ENCODE measurements at places on chromosomes 11 and 22.

DNA sequence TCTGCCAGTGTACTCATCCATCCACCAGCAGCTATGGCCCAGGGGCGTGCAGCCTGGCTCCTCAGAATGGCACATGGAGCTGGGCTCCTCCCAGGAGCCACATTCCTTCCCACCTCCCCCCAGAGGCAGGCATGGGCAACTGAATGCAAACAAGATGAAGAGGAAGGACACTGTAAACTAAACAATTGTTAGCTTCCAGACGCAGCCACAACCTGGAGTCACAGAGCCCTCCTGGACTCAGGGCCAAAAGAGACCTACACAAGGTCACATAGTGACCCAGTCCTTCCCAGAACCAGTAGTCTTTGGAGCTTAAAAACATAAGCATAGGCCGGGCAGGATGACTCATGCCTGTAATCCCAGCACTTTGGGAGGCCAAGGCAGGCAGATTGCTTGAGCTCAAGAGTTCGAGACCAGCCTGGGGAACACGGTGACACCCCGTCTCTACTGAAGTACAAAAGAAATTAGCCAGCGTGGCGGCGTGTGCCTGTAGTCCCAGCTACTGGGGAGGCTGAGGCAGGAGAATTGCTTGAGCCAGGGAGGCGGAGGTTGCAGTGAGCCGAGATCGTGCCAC is 30.7 kb upstream of the CLDN5 start:
- peak; percentile 18 for DNase-seq

DNA sequence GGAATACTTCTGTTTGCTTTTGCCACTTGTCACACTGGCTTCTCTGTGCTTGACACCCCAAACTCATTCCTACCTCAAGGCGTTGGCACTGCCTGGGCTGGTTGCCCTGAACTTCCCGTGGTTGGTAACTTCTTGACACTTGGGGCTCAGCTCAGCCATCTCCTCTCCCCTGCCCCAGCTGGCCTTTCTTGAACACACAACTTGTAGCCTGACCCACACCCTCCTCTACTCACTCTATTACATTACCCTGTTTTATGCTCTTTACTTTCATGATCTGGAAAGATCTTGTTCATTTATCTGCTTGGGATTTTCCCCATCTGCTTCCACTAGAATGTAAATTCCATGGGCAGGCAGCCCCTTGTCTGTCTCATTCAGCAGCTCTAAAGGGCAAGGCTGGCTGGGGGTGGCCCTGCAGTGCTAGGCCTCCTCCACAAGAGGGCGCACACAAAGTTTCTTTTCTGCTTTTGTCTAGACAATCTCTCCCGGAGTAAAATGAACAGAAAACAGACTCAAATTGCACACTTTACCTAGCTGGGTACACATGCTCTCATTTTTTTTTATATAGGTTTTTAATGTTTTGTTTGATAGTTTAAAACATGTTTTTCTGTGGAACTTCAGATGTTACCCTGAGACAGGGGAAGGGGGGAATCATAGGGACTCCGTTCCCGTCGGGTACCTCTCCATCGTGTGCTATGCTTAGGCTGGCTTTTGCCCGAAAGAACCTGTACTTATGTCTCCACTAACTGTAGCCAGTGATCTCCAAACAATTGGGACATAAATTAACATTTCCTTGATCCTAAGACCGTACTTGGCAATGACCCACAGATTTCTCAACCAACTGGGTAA is 16.4 kb upstream of the MRGPRX2 start:
- DNase-seq, result peak; percentile 49

DNA sequence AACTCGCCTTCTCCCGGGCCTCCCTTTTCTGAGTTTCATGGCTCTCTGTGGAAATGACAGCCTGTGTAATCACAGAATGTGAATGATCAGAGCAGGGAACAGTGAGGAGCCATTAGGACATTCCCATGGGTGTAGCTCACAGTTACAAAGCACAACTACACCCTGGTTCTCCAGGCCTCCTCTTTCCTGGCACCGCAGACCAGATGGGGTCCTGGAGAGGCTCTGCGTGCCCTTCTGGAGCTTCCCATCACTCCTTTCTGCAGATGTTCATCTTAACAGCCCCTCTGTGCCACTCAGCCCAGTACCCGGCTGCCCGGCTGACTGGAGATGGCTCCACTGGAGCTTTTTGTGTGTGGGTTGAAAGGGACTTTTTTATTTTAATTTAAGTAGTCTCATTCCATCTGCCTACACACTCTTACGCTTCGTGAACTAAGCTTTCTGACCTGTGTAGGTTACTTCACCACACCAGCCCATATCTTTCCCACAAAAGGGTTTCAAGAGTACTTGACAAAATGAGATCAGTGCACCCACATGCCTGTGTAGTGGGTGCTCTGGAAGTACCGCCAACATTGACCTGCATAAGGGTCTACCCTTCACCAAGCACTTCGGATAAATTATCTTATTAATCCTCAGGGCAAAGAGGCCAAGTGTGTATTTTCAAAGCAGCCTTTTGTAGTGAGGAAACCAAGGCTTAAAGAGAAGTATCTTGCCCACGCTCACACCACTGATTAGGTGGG is 29.8 kb downstream of the SREBF2 start:
- no peak for DNase-seq

GRCh38 chr11:114413958-114414357 is 13.5 kb downstream of the RBM7 start:
- DNase-seq, result no peak

DNA sequence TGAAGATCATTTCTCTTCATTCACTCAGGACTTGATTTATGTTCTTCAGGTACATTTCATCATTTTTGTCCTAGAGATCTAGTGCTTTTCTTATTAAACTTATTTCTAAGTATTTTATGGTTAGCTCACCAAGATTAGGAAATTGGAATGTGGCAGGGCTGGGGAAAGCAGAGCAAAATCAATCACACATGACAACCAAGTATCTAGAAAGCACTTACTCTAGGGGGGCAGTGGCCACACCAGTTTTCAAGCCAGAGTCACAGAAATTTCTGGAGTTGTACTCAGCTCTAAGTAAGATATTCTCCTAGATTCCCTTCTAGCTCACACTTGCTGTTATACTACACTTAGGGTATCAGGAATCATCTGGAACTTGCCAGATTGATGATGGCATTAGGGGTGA is 33.3 kb upstream of the MYEOV start:
- DNase-seq, result no peak

DNA sequence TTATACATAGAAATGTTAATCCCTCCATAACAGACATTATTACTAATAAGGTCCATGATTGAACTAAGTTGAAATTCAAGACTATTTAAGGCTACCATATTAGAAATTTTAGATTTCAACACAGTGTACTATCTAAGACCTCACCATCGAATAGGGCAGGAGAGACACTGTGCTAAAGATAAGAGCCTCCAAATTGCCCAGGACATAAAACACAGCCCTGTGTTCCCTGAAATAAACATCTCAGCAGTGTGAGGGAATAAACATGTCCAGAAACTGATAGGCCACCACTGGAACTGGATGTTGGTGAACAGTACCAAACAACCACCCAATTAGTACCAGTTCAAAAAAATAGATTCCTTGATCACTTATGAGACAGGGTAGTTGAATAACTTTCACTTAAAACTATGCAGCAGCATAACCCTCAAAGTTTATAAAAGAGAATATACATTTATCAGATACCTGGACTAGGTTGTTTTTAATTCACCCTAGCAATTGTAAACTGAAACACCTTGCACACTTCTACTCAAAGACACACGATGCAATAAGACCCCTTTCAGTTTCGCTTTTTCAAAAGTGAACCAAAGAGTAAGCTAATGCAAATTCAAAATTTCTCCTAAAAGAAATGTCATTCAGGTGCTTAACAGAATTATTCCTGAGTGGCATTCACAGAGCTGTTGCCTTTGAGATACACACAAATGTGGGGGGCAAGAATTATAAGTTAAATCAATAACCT is 34.3 kb downstream of the USP28 start:
- DNase-seq, result no peak

GRCh38 chr11:74380746-74381439 is 17.3 kb downstream of the PGM2L1 start:
- DNase-seq, result no peak

GRCh38 chr11:100010393-100010792 is 676.7 kb upstream of the ARHGAP42 start:
- DNase-seq, result no peak

- DNase-seq, result peak; percentile 14
Observed at GRCh38 chr11:71519546-71519945, 7.5 kb upstream of the KRTAP5-7 start.

DNA sequence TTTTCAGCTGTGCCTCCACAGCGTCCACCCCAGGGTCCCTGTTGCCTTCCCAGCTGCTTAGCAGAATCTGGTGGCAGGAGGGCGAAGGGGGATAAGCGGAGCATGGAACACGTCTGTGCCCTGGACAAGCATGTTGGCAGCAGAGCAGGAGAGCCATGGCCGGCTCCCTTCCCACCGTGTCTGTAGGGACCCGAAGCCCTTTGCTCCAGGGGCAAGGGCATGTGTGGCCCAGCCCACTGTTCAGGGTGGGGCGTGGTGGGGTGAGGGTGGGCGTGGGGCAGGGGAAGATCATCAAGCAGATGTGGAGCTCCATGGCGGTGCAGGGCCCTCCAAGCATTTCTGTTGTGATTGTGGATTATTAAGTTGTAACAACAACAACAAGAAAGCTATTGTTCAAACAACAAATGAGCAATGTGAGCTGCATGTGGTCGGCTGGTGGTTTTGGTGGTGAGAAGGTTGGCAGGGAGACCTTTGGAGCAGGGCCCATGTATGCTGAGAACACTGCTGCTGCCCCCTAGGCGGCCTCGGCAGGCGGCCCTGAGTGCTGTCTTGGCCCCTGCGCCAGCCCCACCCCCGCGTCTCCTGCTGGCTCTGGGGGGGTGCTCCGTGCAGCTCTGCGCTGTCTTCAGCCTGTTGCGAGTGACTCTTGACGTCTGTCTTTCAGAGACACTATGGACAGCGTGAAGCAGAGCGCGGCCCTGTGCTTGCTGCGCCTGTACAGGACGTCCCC is 50.9 kb downstream of the AP2A2 start:
- no peak for DNase-seq

- DNase-seq, result no peak
Observed at GRCh38 chr11:114027926-114028325, 31.6 kb upstream of the ZBTB16 start.

DNA sequence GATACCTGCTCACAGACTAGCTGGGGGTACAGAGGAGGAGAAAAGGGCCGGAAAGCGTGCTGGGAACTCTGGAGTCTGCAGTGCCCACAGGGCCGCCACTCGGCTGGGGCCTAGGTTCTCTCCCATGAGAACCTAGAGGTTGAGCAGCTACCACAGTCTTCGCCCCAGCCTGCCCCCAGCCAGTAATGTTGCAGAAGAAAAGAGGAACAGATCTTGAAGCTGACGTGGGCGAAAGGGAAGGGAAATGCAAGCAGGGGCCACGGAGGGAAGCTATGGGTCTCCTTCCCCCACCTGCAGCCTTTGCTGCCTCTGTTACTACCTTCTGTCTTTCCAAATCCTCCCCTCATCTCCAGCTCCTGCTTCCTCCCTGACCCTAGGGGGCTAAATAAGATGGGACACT is 28.8 kb upstream of the P2RY2 start:
- DNase-seq, result no peak

- DNase-seq, result no peak
Observed at GRCh38 chr11:59730896-59731565, 17.4 kb upstream of the OR10V1 start.

DNA sequence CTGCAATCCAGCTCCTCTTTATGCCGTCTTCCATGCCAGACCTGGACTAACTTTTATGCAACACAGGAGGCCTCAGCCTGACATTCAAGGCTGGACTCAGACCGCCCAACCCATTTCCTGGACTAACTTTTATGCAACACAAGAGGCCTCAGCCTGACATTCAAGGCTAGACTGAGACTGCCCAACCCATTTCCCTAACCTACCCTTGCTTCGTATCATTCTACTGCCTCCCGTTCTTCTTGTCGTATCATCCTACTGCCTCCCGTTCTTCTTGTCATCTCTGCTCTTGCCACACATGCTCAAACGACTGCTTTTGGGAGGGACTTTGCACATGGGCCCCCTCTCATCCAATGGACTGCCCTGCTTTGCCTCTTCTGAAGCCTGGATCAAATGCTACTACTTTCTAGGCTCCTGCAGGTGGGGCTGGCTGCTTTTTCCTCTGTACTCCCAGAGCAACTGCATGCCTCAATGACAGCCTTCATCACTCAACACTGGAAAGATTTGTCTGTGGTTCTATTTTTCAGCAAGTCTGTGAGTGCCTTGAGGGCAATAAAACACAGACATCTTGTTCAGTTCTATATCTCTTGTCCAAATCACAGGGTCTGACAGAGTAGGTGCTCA is 7.8 kb downstream of the TBC1D10A start:
- DNase-seq, result no peak

GRCh38 chr22:39574779-39575551 is 4.4 kb downstream of the CACNA1I start:
- DNase-seq, result no peak

GRCh38 chr22:21094911-21095772 is 49.4 kb downstream of the LRRC74B start:
- DNase-seq, result no peak

GRCh38 chr22:37896181-37896592 is 9.9 kb upstream of the MICALL1 start:
- DNase-seq, result no peak

DNA sequence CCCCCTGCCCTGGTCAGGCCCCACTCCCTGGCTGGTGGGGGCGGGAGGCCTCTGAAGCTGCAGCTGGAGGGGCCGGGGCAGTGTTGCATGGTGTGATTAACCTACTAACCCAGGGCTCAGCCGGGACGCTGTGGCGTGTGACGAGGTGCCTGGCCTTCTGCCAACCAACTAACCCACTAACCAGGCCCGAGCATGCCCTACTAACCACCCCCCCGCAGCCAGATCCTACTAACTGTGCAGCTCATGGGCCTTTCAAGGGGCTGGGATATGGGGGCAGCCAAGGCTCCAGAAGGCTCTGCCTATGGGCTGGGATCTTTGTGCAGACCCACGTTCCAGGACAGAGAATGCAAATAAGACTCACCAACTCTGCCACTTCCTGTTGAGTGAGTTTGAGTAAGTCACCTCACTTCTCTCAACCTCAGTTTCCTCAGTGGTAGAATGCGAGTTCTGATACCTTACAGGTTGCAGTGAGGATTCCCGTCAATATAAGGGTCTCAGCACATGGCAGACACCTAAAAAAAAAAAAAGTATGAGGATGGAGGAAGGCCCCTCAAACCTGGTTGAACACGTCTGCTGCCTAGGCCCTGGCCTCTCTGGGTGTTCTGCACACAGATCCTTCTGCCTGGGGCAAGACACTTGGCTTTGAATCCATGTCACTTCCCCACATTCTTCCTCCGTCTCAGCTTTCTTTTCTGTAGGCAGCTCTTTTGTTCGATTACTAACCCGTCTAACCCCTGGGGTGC is 14.1 kb downstream of the MIAT start:
- no peak for DNase-seq

DNA sequence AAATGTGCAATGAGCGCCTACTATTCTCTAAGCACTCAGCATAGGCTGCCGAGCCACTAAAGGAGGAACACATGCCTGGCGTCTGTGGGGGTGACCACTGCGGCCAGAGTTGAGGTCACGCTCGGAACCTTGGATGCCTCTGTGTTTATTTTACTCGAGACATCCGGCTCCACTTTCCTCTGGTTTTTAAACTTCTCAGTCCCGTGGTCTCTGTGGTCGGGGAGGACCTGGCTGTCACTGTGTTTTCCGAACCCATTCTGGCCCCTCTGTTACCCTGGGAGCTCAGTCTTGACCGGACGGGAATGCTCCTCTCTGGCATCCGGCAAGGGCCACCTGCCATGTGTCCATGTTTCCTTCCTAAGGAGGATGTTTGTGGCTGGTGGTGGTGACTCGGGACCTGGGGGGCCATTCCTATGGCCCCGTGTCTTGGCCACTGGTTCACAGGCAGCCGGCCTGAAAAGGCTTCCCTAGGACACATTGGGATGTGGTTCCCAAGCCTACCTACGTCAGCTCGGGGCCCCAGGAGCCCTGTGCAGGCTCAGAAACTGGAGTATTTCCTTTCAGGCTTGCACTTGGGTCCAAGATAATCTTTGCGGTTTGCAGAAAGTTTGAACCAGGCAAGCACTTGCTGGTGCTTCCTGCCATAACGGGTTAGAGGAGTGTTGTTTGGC is 46.7 kb upstream of the PARVG start:
- no peak for DNase-seq

Data from WERI-Rb-1 (cell line).